ENCODE measurements at places on chromosomes 5 and 9. TPM values are rescaled to one million over a fixed set of nuclear protein-coding genes. Genes with fewer than 3 reads are reported as not detected.

The RGS7BP gene
- not detected for total RNA-seq

The OMD gene
- not detected for total RNA-seq

The SMIM33 gene
- not detected for total RNA-seq

The MAMDC2 gene
- total RNA-seq: 0.29 TPM

The DMGDH gene
- total RNA-seq: not detected

The TSPAN17 gene
- 54.7 TPM for total RNA-seq

The WNT8A gene
- total RNA-seq: not detected

The CARTPT gene
- total RNA-seq: not detected

The PFN3 gene
- total RNA-seq: not detected

The NR2F1 gene
- total RNA-seq: 3.8 TPM

The MSX2 gene
- 5.2 TPM for total RNA-seq

The TPPP gene
- total RNA-seq: 6.4 TPM

Measured in A549 treated with CORT108297 at 1 μM for 4 hours (cell line).